Left cardiac atrium (tissue), 4 donors: ENCODE measurements at places on chromosomes 5 and 9. TPM values are rescaled to one million over a fixed set of nuclear protein-coding genes. Genes with fewer than 3 reads are reported as not detected.

Gene IL4
- total RNA-seq: not detected

Gene SPINK4
- not detected for total RNA-seq

Gene WNT8A
- total RNA-seq: not detected

Gene CARD9
- 2.4 TPM for total RNA-seq

Gene MOB3B
- 1.6 TPM for total RNA-seq

Gene PDE8B
- 40.2 TPM for total RNA-seq

Gene ZNF622
- 24.4 TPM for total RNA-seq

Gene GTF2H2
- 11.0 TPM for total RNA-seq

Gene CA9
- 1.6 TPM for total RNA-seq

Gene PRR16
- total RNA-seq: 4.7 TPM

Gene ENG
- total RNA-seq: 392 TPM

Gene OR13J1
- not detected for total RNA-seq

Gene GPR150
- total RNA-seq: not detected

Gene GOLM1
- total RNA-seq: 7.5 TPM

Gene CD274
- total RNA-seq: 7.3 TPM

Gene ANKRD34B
- not detected for total RNA-seq

Gene SMC5
- 12.3 TPM for total RNA-seq

Gene ACTBL2
- not detected for total RNA-seq

Gene DCAF12
- total RNA-seq: 16.1 TPM

Gene CATSPER3
- 0.31 TPM for total RNA-seq

Gene MARCHF11
- 3.4 TPM for total RNA-seq

Gene LURAP1L
- 3.8 TPM for total RNA-seq

Gene LHX6
- 11.3 TPM for total RNA-seq

Gene SHISAL2B
- total RNA-seq: not detected

Gene LRRC14B
- 16.5 TPM for total RNA-seq

Gene SPINK6
- total RNA-seq: not detected

Gene SET
- 158 TPM for total RNA-seq

Gene GDNF
- 0.18 TPM for total RNA-seq

Gene NOXA1
- total RNA-seq: 5.3 TPM

Gene CEP72
- total RNA-seq: 1.4 TPM

Gene C5orf58
- not detected for total RNA-seq

Gene GCNT4
- total RNA-seq: 0.35 TPM

Gene ATG12
- total RNA-seq: 31.8 TPM

Gene C5orf15
- 27.9 TPM for total RNA-seq

Gene DOK3
- 9.0 TPM for total RNA-seq

Gene TAF11L5
- not detected for total RNA-seq

Gene LEAP2
- 1.3 TPM for total RNA-seq

Gene SLC25A2
- total RNA-seq: not detected

Gene PCDHA9
- 0.03 TPM for total RNA-seq

Gene CCNO
- total RNA-seq: not detected

Gene C5orf46
- 1.0 TPM for total RNA-seq

Gene CTXN3
- total RNA-seq: not detected

Gene GRAMD2B
- 20.8 TPM for total RNA-seq

Gene DOCK2
- total RNA-seq: 17.2 TPM

Gene COL5A1
- 29.8 TPM for total RNA-seq

Gene UCK1
- 23.7 TPM for total RNA-seq

Gene PFN3
- not detected for total RNA-seq

Gene MXD3
- total RNA-seq: 3.4 TPM

Gene NPR3
- total RNA-seq: 10.9 TPM

Gene ISL1
- not detected for total RNA-seq

Gene GABRA6
- not detected for total RNA-seq

Gene C9orf152
- not detected for total RNA-seq
